Hematopoietic multipotent progenitor cell (in vitro differentiated cells): ENCODE measurements at places on chromosomes 13 and 19.

DNA sequence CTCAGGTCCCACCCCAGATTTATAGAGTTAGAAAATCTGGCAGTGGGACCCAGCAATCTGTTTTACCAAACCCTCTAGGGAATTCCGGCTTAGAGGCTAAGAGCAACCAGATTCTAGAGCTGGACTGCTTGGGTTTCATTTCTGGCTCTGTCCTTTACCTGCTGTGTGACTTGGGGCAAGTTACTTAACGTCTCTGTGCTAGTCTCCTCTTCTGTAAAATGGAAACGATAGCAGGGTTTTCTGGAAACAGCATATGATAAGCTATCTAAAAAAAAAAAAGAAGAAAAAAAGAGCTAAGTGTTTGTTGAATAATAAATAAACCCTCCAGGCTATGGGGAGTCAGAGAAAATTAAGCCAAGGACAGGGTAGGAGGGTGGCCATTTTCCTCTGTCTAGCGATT is 11.6 kb upstream of the CACNG7 start:
- no peak for DNase-seq

- DNase-seq: no peak
Observed at GRCh38 chr13:51524829-51525566, 59.3 kb upstream of the WDFY2 start.

DNA sequence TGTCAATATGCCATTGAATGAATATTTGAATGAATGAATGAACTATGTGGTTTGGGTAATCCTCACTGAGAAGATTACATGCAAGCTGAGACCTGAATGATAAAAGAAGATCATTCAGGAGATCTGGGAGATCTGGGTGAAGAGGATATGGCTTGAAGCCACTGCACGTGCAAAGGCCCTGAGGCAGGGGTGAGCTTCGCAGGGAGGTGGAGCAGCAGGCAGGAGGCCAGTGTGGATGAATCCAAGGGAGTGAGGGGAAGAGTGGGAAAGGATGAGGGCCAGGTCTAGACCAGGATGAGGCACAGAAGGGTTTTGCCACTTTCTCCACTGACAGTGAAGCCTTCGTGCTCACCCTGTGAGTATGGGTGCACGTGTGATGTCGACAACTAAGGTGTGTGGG is 49.9 kb downstream of the ERICH4 start:
- no peak for DNase-seq

DNA sequence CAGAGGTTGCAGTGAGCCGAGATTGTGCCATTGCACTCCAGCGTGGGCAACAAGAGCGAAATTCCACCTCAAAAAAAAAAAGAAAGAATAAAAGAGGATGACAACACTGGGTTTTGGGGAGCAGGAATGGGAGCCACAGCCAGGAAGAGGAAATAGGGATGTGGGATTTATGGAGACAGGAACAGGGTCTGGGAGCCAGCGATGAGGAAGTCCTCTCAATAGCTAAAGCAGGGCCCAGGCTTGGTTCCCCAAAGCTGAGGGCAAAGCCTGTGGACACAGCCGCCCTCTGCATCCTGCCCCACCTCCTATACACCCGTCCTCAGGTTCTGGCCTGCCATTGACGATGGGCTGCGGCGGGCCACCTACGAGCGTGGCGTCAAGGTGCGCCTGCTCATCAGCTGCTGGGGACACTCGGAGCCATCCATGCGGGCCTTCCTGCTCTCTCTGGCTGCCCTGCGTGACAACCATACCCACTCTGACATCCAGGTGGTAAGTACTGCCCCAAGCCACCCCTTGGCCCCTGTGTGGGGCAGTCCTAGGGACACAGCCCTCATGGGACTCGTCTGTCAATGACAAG is 13.6 kb downstream of the HIPK4 start:
- DNase-seq: no peak

GRCh38 chr19:2578391-2578890 is 102.5 kb downstream of the GADD45B start:
- DNase-seq: no peak

DNA sequence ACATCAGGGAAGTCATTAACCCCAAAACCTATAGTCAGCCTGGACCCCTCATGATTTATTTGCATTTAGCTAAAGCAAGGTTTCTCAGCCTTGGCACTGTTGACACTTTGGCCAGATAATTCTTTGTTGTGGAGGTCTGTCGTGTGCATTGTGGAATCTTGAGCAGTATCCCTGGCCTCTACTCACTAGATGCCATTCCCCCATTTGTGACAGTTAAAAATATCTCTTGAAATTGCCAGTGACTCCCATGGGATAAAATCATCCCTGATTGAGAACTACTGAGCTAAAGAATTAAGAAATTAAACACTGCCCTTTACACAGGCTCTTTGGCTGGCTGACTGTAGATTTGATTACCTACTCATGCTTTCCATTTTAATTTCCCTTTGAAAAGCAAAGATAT is 102.7 kb downstream of the LMO7 start:
- no peak for DNase-seq

DNA sequence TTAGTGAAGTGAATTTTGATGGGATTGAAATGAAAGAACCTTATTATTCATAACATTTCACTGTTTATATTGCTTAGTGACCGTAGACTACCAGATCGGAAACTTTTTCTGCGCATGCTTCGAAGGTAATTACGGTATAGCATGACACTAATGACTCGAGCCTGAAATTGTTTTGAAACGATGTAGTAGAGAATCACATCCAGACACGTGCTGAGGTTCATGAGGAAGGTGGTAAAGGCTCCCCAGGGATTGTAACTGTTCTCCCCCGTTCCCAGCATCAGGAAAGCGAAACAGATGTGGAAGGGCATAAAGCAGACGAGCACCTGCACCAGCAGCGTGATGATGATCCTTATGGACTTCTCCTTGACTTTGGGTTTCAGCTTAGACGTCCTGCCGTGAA is 3.3 kb downstream of the GPR18 start:
- no peak for DNase-seq

- DNase-seq: no peak
Observed at GRCh38 chr13:33352526-33352925, 67.0 kb upstream of the STARD13 start.
